ENCODE measurements at places on chromosomes 2 and 18.

- H3K4me3 ChIP-seq, result no peak overlapping the region
- H3K36me3 ChIP-seq, result peaks cover 12% of the 10 kb centered on the region
- peaks cover 26% of the 10 kb centered on the region for H3K4me1 ChIP-seq
- DNase-seq, result no peak
Measured at GRCh38 chr2:97928591-97928990, 67.2 kb downstream of the TMEM131 start.

DNA sequence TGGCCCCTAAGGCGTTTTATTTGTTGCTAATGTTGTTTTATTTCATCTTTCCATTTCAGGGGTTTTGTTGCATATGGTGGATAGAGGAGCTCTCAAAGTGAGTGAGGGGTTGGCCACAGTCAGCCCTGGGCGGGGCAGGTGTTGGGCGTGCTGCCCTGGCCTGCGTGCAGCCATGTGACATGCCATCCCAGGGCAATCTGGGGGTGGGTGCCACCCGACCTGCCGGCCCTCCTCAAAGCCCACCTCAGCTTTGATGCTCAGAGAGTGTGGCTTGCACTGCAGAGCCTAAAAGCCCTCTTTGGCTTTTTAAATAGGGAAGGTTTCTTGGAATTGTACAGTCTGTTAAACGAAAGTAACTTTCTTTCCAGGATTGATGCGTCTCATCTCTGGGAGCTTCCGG, 18.4 kb downstream of the TSHZ1 start:
- no peak overlapping the region for H3K27ac ChIP-seq
- H3K4me1 ChIP-seq, result peaks cover 52% of the 10 kb centered on the region
- no peaks in the 10 kb centered on the region for H3K36me3 ChIP-seq
- H3K27me3 ChIP-seq, result no peaks in the 10 kb centered on the region
- no peak for DNase-seq

GRCh38 chr2:27175330-27175729, 26.5 kb downstream of the TCF23 start:
- no peak overlapping the region for H3K4me3 ChIP-seq
- no peaks in the 10 kb centered on the region for H3K4me1 ChIP-seq

- peaks cover 16% of the 10 kb centered on the region for H3K4me1 ChIP-seq
- H3K27ac ChIP-seq, result no peak overlapping the region
- no peak for DNase-seq
- H3K27me3 ChIP-seq, result no peaks in the 10 kb centered on the region
- no peak overlapping the region for H3K4me3 ChIP-seq
Measured at GRCh38 chr18:50092245-50092805, 102.6 kb downstream of the MYO5B start.

DNA sequence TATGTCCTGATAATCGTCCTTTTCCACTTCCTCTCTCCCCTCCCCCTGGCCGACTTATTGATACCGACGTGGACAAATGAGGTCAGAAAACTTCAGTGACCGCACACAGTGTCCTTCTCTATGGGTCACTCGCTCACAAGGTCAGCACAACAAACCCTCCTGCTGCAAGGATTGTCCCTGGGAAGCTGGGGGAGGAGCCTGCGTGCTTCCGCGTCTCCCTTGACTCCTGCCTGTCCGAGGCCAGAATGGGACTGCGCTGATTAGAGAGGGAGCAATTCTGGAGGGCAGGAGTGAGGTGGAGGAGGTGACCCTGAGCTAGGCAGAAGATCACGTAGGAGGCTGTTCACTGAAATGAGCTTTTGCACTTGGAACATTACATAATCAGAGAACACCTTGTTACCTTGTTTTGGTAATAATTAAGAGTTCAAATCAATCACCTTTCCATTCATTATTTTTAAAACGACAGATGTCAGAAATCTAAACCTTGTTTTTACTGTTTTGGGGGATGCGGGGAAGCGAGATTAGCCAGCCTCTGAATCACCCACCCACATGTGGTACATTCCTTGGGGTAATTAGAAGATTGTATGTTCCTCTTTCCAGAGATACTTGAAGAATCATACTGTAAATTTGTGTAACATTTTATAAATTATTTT, 70.6 kb downstream of the CTAGE1 start:
- peak; percentile 87 for DNase-seq
- H3K36me3 ChIP-seq, result no peaks in the 10 kb centered on the region

DNA sequence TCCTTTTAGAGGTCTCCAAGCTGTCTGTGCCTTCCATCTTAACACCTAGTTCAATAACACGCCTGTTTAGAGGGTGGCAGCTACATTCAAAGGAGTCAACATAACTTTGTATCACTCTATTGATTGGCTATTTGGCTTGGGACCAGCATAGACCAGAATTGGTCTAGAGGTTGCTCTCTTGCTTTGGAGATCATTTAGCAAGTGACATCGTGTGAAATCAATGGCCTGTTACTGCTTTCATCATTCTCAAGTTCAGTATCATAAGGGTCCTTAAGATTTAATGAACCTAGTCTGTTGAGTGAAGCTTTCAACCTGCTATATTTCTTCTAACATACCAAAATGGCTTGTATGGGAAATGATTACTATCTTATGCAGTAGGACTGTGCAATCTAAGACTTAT, 768.2 kb downstream of the NRXN1 start:
- no peak overlapping the region for H3K4me3 ChIP-seq
- DNase-seq, result no peak
- no peaks in the 10 kb centered on the region for H3K27me3 ChIP-seq
- no peak overlapping the region for H3K27ac ChIP-seq

GRCh38 chr2:74188018-74188601, 9.4 kb upstream of the MOB1A start:
- no peaks in the 10 kb centered on the region for H3K36me3 ChIP-seq
- no peaks in the 10 kb centered on the region for H3K4me1 ChIP-seq
- H3K4me3 ChIP-seq, result no peak overlapping the region

GRCh38 chr18:23614413-23614812, 28.1 kb upstream of the NPC1 start:
- peaks cover 4% of the 10 kb centered on the region for H3K4me1 ChIP-seq
- no peak overlapping the region for H3K4me3 ChIP-seq
- H3K27me3 ChIP-seq, result no peaks in the 10 kb centered on the region
- H3K27ac ChIP-seq, result no peak overlapping the region

- DNase-seq, result no peak
- H3K4me3 ChIP-seq, result no peak overlapping the region
- no peaks in the 10 kb centered on the region for H3K27me3 ChIP-seq
- H3K27ac ChIP-seq, result no peak overlapping the region
- H3K4me1 ChIP-seq, result no peaks in the 10 kb centered on the region
Measured at GRCh38 chr2:63755965-63756364, 85.7 kb upstream of the UGP2 start.

DNA sequence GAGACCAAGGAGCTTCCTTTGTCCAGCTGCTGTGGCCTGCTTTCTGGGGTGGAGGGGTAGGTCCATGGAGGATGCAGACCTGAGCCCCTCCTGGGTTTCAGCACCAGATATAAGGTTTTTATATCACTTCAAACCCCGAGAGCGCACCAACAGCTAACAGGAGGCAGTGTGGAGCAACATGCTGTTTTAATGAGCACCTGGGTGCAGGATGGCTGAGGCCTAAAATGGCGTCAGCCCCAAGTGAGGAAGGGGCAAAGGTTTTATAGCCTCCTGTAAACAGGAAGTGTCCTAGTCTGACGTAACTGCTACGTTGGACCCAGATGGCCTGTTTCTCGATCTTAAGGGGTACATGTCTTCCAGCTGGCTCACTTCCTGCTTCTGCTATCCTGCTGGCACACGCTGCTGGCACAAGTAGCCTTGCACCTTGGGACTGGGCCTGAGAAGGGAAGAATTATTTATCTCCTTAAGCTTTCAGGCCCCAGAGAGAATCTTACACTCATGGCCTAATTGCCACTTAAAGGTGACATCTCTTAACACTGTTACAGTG, 11.4 kb upstream of the REG1B start:
- H3K27ac ChIP-seq, result no peak overlapping the region
- no peak overlapping the region for H3K4me3 ChIP-seq
- no peak for DNase-seq
- no peaks in the 10 kb centered on the region for H3K27me3 ChIP-seq

DNA sequence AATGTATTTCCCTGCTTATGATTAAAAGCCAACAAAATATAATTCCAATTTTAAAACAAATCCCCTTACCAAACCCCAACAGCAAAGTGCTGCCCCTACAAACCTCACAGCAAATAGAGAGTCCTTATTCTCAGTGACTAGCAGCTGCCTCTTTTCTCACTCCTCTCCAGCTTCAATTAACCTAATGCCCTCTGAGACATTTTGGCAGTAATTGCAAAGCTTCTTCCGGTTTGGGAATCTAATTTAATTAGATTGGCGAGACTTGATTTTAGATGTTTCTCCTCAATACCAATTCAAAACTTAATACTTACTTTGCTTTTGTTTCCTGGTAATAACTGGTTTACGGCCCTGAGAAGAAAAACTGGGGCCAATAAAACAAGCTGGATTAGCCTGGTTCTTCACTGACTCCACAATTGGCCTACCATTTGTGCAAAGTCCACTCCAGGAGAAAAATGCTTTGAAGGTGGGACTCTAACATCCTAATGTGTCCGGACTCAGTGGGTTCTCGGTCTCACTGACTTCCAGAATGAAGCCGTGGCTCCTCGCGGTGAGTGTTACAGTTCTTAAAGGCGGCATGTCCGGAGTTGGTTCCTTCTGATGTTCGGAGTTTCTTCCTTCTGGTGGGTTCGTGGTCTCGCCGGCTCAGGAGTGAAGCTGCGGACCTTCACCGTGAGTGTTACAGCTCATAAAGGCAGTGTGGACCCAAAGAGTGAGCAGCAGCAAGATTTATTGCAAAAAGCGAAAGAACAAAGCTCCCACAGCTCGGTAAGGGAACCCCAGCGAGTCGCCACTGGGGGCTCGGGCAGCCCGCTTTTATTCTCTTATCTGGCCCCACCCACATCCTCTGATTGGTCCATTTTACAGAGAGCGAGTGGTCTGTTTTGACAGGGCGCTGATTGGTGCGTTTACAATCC, 52.8 kb downstream of the SLC35F5 start:
- no peak overlapping the region for H3K27ac ChIP-seq
- H3K4me1 ChIP-seq, result no peaks in the 10 kb centered on the region
- no peaks in the 10 kb centered on the region for H3K27me3 ChIP-seq
- peaks cover 6% of the 10 kb centered on the region for H3K36me3 ChIP-seq
- DNase-seq, result no peak

- no peaks in the 10 kb centered on the region for H3K36me3 ChIP-seq
- H3K4me1 ChIP-seq, result no peaks in the 10 kb centered on the region
- no peak overlapping the region for H3K4me3 ChIP-seq
- no peaks in the 10 kb centered on the region for H3K27me3 ChIP-seq
- no peak overlapping the region for H3K27ac ChIP-seq
Measured at GRCh38 chr2:75431763-75432162, 129.0 kb downstream of the EVA1A start.

GRCh38 chr2:173402405-173402974, 47.8 kb downstream of the CDCA7 start:
- H3K4me1 ChIP-seq, result peaks cover 17% of the 10 kb centered on the region
- H3K27me3 ChIP-seq, result no peaks in the 10 kb centered on the region
- peak overlapping the region; percentile 22 for H3K4me3 ChIP-seq

DNA sequence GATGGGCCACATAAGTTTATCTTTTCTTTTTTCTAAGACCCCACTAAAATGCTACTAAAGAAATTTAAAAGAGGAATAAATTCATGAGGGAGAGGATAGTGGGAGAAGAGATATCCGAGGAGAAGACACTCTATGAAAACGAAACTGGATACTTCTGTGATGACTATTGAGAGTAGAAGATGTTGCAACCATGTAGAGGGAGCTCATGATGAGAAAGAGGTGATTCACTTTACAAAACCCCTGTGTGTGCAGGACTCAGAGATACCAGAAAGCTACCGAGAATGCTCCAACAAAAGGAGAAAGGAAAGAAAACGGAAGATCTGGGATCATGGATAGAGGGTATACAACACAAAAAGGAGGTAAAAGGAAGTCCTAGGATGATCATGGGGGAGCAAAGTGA, 34.9 kb downstream of the SLC38A11 start:
- H3K4me1 ChIP-seq, result no peaks in the 10 kb centered on the region
- no peak for DNase-seq
- H3K27ac ChIP-seq, result peak overlapping the region; percentile 31
- H3K4me3 ChIP-seq, result no peak overlapping the region
- H3K36me3 ChIP-seq, result no peaks in the 10 kb centered on the region

GRCh38 chr2:136247204-136247950, 129.4 kb upstream of the CXCR4 start:
- no peak overlapping the region for H3K4me3 ChIP-seq
- H3K27ac ChIP-seq, result no peak overlapping the region
- no peaks in the 10 kb centered on the region for H3K27me3 ChIP-seq
- no peaks in the 10 kb centered on the region for H3K36me3 ChIP-seq
- DNase-seq, result no peak
- no peaks in the 10 kb centered on the region for H3K4me1 ChIP-seq

- DNase-seq, result no peak
- H3K4me1 ChIP-seq, result peaks cover 10% of the 10 kb centered on the region
- no peak overlapping the region for H3K4me3 ChIP-seq
- H3K27me3 ChIP-seq, result no peaks in the 10 kb centered on the region
Measured at GRCh38 chr18:10271481-10271880, 183.0 kb upstream of the APCDD1 start.

DNA sequence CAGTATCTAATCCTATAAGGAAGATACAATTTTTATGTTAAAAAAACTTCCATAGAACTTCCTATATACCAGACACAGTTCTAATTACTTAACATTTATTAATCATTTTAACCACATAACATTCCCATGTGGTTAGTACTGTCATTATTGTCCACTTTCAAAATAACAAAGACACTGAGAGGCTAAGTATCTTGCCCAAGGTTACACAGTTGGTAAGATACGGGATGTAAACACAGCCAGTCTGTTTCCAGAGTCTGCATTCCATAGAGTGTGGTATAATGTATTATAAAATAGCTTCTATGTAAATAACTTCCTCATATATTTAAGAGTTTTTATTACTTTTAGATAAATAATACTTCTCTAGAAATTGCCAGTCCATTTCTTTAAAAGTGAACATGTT, 383.3 kb upstream of the ETAA1 start:
- H3K27ac ChIP-seq, result no peak overlapping the region
- no peak overlapping the region for H3K4me3 ChIP-seq
- H3K4me1 ChIP-seq, result no peaks in the 10 kb centered on the region
- DNase-seq, result no peak

- no peaks in the 10 kb centered on the region for H3K27me3 ChIP-seq
- H3K4me1 ChIP-seq, result no peaks in the 10 kb centered on the region
- H3K4me3 ChIP-seq, result no peak overlapping the region
- no peaks in the 10 kb centered on the region for H3K36me3 ChIP-seq
Measured at GRCh38 chr2:236210536-236210935, 42.4 kb upstream of the GBX2 start.

DNA sequence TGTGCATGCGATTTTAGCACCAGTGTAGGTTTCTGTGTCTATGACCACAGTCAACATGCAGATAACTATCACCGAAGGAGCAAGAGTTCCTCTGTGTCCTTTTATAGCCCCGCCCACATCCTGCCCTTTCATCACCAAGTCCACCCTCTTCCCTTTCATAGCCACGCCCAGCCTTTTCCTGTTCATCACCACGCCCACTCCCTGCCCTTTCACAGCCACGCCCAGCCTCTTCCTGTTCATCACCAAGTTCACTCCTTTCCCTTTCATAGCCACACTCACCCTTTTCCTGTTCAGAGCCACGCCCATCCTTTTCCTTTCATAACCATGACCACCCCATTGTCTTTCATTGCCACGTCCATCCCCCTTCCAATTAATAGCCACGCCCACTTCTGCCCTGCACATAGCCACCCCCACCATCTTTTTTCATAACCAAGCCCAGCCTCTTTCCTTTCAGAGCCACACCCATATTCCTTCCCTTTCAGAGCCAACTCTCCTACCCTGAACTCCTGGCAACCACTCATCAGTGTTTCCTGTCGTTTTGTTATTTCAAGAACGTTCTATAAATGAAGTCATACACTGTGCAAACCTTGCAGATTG, 273.9 kb downstream of the MYT1L start:
- H3K27me3 ChIP-seq, result no peaks in the 10 kb centered on the region
- H3K36me3 ChIP-seq, result no peaks in the 10 kb centered on the region
- H3K4me1 ChIP-seq, result no peaks in the 10 kb centered on the region
- DNase-seq, result peak; percentile 91
- no peak overlapping the region for H3K4me3 ChIP-seq

GRCh38 chr2:183375821-183376220, 251.6 kb downstream of the NUP35 start:
- H3K27ac ChIP-seq, result no peak overlapping the region
- H3K4me3 ChIP-seq, result no peak overlapping the region
- no peaks in the 10 kb centered on the region for H3K27me3 ChIP-seq
